Fibroblast of skin of right biceps (primary cell): ENCODE measurements at places on chromosomes 5 and 9.

DNA sequence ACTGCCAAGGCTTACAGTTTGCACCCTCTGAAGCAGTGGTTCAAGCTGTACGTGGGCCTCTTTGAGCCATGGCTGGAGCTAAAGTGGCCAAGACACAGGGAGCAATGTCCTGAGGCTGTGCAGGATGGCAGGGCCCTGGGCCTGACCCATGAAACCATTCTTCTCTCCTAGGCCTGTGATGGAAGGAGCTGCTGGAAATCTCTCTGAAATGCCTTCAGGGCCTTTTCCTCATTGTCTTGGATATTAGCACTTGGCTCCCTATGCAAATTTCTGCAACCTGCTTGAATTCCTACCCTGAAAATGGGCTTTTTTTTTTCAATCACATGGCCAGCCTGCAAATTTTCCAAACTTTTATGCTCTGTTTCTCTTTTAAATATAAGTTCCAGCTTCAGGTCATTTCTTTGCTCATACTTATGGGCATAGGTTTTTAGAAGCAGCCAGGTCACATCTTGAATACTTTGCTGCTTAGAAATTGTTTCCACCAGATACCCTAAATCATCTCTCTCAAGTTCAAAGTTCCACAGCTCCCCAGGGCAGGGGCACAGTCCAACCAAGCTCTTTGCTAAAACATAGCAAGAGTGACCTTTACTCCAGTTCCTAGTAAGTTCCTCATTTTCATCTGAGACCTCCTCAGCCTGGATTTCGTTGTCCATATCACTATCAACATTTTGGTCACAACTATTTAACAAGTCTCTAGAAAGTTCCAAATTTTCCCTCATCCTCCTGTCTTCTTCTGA lies 138.3 kb downstream of the OSTF1 start:
- DNase-seq = no peak

- no peak for DNase-seq
Observed at GRCh38 chr9:117957267-117957666, 253.1 kb downstream of the TLR4 start.

GRCh38 chr5:115541611-115542010 lies 3.0 kb downstream of the FEM1C start:
- DNase-seq = no peak

DNA sequence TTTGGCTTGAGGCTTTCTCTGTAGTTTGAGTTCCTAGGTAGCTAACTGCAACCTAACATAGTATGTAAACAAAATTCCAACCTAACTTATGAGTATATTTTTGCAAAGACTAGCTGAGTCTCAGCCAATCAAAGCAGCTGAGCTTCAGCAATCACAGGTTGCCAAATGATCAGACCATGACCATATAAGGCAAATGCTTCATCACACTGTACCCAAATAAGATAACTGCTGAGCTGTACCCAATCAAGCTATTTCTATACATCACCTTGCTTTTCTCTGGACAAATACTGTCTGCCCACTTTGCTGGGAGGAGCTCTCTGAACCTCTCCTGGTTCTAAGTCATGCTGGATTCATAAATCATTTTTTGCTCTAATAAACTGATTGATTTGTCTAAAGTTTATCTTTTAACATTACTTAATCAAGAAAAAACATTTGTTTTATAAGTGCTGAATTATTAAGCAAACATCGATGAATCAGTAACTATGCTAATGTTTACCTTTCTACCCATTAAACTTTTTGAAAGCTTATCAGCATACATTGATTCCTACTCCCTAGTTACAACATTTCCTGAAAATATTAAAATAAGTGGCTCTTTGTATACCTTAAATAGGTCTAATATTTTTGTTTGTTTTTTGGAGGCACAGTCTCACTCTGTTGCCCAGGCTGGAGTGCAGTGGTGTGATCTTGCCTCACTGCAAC lies 129.7 kb upstream of the PCA3 start:
- DNase-seq = peak; percentile 74

GRCh38 chr5:6905883-6906282 lies 192.7 kb downstream of the TENT4A start:
- DNase-seq = no peak

DNA sequence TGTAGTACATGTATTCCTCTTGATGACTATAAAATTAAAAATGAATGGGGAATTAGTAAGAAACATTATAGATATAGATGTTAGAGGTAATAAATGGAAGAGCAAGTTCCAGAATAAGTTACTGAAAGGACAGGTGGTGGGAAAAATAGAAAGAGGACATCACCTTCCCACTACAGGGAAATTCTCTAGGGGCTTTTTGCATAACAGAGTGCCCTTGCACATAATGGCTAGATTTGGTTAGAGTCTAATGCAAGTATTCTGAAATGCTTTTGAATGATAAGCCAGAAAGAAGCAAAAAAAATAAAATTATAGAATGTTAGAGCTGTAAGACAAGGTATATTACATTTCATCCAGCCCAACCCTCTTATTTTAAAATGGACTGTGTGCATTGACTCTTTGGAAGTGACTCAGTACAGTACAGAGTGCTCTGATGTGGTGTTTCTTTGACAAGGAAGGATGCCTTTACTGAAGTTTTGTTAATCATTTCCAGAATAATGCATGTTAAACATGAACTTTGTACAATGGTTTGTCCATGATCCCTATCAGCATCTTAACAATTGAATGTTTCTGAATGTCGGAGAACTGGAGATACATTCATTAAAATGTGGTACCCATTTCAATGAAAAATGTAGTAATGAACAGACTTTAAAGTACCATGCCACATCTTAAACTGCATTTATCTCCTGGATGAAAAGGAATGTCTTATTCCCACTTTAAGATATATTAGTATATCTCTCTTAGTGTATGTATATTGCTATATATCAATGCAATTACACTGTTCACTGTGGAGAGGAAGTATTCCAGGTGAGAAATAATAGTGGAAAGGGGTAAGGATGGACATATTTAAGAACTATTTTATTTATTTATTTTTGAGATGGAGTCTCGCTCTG lies 391.1 kb downstream of the ADGRV1 start:
- no peak for DNase-seq

- no peak for DNase-seq
Observed at GRCh38 chr9:112842555-112842954, 48.1 kb downstream of the SLC46A2 start.

- DNase-seq = no peak
Observed at GRCh38 chr9:136654820-136655535, 7.7 kb upstream of the EGFL7 start.

DNA sequence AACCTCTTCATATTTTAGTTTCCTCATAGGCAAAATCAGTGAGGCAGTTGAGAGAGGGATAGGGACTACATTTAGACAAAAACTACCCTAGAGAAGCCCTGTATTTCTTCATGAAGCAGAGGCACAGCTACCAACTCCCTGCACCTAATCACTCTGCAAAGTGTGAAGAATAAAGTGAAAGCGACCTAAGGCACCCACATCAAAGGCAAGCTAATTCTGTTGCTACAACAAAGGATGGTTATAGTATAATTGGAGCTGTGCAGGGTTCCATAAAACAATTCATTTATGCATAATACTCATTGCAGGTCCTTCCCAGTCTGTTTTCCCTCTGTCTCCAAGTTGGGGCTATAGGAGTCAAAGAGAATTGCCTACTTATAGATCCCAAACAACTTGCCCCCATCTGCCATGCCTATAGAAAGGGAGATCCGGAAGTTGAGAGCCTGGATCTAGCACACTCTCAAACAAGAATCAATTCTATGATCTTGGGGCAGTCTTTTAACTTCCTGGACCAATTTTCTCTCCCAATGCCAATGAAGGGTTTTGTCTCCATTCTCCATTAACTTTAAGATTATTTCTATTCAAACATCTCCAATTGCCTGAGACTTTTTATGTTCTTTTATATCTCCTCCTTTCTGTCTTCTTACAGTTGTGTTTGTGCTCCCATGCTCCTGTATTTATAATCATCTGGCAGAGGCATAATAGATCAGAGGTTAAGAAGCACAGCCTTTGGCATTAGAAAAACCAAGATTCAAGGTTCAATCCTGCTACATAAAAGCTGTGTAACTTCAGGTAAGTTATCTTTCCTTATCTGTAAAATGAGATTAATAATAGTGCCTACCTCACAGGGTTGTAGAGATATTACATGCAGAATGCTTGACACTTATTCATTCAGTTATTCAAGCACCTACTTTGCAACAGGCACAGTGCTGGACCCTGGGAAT lies 56.0 kb upstream of the PTGER4 start:
- no peak for DNase-seq

DNA sequence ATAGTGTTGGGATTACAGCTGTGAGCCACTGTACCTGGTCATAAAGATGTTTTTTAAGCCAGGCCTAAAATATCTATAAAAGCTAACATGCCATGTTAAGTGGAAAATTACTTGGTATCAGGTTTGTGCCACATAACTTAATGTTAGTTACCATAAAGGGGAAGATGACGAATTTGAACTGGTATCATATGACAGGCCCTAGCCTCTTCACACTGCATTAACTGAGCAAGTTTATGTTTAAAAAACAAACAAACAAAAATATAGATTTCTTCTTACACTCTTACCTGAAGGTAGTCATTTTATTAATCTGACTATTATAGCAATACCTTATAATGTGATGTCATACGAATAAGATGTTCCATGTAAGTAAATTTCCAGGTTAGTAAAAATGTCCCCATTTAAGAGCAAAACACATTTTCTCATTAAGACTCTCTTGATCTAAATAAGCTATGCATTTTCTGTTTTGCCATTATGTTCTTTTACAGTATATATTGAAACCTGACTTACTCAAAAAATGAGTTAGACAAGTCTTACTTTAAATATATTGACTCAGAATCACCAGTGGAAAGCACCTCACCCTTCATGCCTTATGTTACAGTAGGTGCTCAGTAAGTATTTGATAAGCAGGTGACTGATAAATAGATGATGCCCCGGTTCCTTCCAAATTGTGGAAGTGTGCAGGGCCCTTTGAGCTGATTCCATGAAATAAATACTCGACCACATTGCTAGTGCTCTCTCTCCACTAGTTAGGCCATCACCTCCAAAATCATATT lies 125.4 kb downstream of the CDC42SE2 start:
- no peak for DNase-seq
